Naive thymus-derived CD8-positive, alpha-beta T cell (primary cell): ENCODE measurements at places on chromosomes 3 and 15. TPM values are rescaled to one million over a fixed set of nuclear protein-coding genes. Genes with fewer than 3 reads are reported as not detected.

Gene SIDT1
- 74.2 TPM for total RNA-seq

DNA sequence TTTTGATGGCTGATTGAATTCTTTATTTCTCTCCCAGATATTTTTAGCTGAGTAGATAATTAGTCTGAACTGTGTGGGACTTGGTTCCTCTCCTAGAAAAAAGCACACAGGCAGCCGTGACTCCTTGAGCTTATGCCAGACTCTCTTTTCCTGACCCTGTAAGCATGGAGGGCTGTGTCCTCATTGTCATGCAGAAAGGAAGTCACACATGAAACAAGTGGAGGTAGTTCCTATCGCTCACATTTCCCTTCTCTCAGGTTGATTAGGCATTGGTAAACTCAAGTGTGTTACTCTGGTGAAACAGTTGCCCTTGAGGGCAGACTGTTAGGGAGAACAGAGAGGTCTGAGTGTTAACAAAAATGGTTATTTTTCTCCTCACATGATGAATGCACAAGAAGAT lies 6.3 kb upstream of the RTP4 start:
- DNase-seq = no peak

DNA sequence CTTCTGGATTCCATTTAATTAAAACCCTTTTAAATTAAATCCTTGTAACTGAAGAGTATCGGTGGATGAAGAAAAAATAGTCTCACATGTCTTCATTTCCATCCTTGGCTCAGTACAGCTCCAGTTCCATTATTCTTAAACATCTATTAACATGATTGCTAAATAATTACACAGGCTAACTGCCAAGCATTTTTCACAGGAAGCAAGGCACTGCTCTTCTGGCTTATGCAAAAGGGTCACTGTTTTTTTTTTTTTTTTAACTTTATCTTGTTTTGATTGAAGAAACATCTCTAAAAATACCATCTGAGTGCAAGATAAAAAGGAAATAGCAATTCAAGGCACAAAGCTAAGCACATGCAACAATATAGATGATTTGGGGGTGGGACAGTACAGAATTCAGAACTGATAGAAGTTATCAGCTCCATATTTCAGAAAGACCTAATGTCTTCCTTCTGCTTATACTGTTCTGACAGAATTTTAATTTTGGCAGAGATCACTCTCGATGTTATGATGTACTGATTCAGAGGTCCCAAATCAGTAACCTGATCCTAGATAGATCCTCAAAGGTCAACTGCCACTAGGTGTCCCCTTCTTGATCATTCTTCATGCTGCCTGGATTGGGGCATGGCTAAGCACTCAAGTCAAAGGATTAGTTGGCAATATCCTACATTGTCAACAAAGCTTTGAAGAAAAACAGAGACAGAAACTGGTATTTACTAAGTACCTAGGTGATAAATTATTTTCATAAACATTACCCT lies 57.8 kb upstream of the ACTC1 start:
- no peak for DNase-seq

DNA sequence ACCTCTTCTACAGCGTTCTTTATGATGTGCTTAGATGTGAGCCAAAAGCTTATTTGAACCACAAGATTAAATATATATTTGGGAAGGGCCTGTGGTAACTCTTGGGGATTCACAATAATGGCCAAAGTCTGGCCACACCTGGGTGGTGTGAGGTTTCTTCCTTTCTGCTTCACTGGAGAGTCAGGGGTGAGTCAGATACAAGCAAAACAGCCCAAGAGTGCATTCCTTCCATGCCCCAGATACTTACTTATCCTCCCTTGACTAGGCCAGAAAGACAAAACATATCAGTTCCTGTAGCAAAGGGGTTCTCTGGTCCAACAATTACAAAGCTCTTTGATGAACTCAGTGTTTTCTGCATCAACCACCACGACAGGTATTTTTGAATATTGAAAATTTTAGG lies 941 bp downstream of the ZBED2 start:
- no peak for DNase-seq
